ENCODE measurements at places on chromosomes 11 and 22.

DNA sequence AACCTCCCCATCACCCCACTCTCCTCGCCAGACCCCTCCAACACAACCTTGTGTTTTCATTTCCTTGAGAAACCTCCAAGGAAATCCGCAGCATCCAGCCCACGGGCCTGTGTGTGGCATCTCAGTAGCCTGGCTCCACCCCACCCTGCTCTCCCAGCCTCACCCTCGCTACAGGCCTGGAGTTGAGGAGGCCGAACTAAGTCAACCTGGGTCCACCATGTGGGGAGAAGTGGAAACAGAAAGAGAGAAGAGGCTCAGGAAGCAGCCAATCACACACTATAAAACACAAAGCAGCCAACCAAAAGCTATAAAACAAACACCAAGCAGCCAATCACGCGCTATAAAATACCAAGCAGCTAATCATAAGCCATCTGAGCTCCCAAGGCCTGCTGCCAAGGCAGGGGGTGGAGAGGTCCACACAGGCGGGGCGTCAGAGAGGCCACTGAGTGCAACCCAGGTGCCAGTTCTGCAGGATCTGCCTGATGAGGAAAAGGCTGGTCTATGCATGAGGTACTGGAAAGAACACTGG lies 72.0 kb downstream of the MICAL3 start:
- no peaks in the 10 kb centered on the region for H3K27me3 ChIP-seq
- no peaks in the 10 kb centered on the region for H3K36me3 ChIP-seq
- H3K27ac ChIP-seq = peak overlapping the region; percentile 4
- peak; percentile 92 for DNase-seq
- H3K4me1 ChIP-seq = peaks cover 28% of the 10 kb centered on the region
- no peak overlapping the region for H3K4me3 ChIP-seq

DNA sequence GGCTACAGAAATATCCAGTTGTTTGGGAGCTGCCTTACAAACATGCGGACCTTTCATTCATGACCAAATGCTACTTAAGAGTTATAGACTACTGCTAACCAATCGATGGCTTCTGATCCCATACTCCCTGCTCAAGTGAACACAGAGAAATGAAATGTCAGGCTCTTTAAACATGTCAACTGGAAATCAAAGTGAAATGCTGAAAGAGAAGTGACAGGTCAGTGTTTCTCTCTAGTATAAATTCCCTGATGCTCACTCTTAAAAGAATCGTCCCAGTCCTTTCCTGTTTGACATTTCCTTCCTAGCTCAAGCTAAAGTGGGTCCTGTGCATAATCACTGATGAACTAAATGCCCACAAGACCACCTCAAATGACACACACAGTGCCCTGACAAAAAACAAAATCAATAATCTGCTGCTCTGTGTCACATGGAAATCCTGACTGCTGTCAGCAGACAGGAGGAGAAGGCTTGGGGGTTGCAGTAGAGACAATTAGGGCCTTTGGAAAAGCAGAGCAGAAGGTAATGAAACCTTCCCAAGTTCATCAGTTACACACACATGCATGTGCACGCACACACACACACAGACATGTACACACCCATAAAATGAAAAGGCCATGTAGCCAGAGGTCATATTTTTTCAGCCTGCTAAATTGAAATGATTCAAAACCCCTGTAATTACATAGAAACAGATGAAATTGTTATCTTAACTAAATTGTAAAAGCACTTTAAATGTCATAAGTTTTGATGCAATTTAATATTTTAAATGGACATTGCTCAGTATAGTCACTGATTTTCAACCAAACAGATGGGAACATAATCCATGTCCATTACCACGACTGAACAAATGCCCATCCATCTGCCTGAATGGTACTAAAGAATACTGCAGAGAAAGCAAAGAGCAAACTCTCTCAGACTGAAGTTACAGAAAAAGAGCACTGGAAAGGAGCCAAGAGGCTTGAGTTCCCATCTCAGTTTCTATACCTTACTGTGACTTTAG lies 330.7 kb downstream of the TTC28 start:
- no peak overlapping the region for H3K4me3 ChIP-seq
- H3K27me3 ChIP-seq = no peaks in the 10 kb centered on the region
- H3K4me1 ChIP-seq = no peaks in the 10 kb centered on the region
- no peaks in the 10 kb centered on the region for H3K36me3 ChIP-seq
- H3K27ac ChIP-seq = no peak overlapping the region

DNA sequence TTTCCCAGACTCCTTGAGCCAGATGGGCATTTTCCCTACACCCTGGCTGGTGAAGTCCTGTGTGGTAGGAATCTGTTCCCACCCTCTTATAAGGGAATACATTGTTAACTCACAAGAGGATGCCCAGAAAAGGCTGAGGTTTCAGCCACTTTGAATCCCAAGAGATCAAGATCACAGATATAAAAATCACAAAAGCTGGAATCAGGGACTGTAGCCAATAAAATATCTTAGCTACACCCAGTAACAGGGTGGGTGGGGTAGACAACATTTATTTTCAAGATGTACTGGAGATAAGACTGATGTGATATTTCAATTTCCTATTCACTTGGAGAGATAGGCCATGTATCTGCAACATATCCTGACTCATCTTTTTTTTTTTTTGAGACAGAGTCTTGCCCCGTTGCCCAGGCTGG lies 50.3 kb downstream of the COPB1 start:
- no peak overlapping the region for H3K27ac ChIP-seq
- no peaks in the 10 kb centered on the region for H3K36me3 ChIP-seq
- H3K27me3 ChIP-seq = no peaks in the 10 kb centered on the region
- no peak overlapping the region for H3K4me3 ChIP-seq
- DNase-seq = no peak

GRCh38 chr11:76395296-76395695 lies 14.2 kb downstream of the GVQW3 start:
- H3K4me1 ChIP-seq = no peaks in the 10 kb centered on the region
- H3K27me3 ChIP-seq = no peaks in the 10 kb centered on the region
- H3K36me3 ChIP-seq = no peaks in the 10 kb centered on the region
- no peak overlapping the region for H3K27ac ChIP-seq
